Stimulated activated memory B cell treated with anti-CD40 and anti-IgM and Interleukin-4, amounts not matched to agents 10 μg/mL and 1 μg/mL and 100 μg/mL, for 72 hours (primary cell): ENCODE measurements at places on chromosomes 4 and X.

- no peak for ATAC-seq
Observed at GRCh38 chrX:24494647-24495075, 29.6 kb downstream of the PDK3 start.

- ATAC-seq: no peak
Observed at GRCh38 chrX:133794126-133794525, 191.3 kb downstream of the GPC3 start.

DNA sequence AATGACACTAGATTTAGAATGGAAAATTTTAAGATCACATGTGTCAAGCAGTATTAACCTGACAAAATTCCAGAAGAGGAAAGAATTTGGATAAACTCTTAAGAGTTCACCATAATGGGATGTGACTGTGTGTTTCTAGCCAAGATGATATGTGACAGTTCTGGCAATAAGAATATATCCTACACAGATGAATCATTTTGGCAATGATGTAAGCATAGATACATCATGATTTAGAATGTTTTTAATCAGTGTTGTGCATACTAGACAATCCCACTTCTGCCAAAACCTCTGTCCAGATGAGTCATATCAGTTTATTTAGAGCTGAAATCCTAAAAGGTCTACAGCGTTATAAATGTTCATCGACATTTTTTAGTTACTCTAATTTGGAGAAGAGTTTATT, 48.8 kb downstream of the PTCHD1 start:
- no peak for ATAC-seq

DNA sequence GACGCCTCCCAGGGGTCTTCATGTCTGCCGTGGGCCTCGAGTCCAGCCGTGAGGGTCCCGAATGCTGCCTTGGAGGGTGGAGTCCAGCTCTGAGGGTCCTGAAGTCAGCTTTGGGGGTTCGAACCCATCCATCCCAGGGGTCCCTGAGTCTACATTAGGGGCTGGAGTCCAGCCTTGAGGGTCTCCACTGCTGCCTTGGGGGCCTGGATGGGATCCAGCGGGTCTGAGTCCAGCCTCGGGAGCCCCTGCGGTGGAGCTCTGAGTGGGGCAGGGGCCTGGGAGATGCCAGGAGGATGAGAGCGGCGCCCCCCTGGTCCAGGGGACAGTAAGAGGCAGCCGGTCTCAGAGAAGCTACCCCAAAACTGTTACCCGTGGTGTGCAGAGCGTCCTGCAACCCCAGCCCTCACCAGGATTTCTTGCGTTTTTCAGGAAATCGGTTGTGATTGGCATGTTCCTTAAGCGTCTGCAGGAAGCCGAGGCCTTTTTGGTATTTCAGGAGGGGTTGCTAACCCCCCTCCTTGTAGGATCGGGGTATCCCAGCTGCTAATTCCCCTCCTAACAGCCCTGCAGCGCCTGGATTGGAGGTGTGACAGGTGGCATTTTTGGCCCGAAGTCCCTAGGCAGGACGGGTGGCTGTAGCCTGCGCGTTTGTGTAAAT, 1.7 kb upstream of the GTPBP6 start:
- no peak for ATAC-seq

GRCh38 chrX:109632906-109633504, 8.0 kb upstream of the KCNE5 start:
- no peak for ATAC-seq

DNA sequence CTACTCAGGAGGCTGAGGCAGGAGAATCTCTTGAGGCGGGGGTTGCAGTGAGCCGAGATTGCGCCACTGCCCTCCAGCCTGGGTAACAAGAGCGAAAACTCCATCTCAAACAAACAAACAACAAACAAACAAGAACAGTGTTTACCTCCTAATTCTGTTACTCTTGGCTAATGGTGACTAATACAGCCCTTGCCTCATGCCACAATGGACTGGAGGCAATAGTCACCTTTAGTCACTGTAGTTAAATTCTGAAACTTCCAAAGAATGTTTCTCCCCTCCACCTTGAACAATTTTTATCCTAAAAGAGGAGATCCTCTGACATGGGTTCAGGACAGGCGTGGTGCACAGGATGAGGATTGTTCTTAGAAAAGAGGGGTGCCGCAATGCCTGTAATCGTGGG, 241.2 kb upstream of the CTSO start:
- no peak for ATAC-seq
